ENCODE measurements at places on chromosomes 2 and 18. TPM values are rescaled to one million over a fixed set of nuclear protein-coding genes. Genes with fewer than 3 reads are reported as not detected.

ACTR2 gene
- 110 TPM for polyA plus RNA-seq

SGPP2 gene
- 1.2 TPM for polyA plus RNA-seq

ABCG8 gene
- polyA plus RNA-seq, result 0.09 TPM

FBXO41 gene
- polyA plus RNA-seq, result 0.18 TPM

MRO gene
- 0.33 TPM for polyA plus RNA-seq

GAD1 gene
- polyA plus RNA-seq, result 0.83 TPM

DNA sequence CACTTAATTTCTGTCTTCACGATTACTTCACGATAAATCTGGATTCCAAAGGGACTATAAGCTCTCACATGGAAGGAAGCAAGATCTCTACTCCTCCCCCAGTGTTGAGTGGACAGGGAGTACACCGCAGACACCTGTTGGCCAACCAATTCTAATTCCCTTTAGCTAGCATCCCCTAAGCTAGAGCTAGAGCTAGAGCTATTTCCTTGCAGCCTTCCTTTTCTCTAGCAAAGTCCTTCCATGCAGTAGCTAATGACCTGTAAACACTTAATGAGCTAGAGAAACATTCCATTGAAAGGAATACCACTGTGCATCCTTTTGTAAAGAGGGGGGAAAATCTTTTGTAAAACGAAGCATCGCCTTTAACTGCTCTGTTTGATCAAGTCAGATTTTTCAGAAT, 56.5 kb downstream of the BCL11A start:
- DNase-seq, result no peak

- DNase-seq, result no peak
Observed at GRCh38 chr2:84969511-84970209, 1.3 kb upstream of the KCMF1 start.

GRCh38 chr2:59449274-59449673, 1104.2 kb downstream of the BCL11A start:
- DNase-seq, result no peak
